AML-193 (cell line): ENCODE measurements at places on chromosomes 1 and 21.

- no peak for DNase-seq
Measured at GRCh38 chr1:10242135-10242534, 31.8 kb downstream of the KIF1B start.

GRCh38 chr1:33908324-33908956 is 44.6 kb downstream of the HMGB4 start:
- no peak for DNase-seq

GRCh38 chr1:19070891-19071621 is 114.6 kb upstream of the IFFO2 start:
- no peak for DNase-seq

DNA sequence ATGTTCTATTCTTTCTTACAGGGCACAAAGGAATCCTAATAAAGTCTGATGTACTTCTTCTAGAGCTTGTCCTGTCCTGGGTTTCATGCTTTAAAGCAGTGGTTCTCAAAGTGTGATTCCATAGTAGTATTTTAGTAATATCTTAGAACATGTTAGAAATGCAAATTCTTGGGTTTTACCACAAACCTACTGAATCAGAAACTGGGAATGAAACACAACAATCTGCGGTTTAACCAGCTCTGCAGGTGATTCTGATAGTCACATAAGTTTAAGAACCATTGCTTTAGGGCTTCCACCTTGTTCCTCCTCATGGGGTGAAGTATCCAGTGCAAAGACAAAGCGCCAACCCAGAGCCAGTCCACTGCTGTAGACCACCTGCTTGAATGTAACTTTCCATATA is 41.1 kb downstream of the NGF start:
- no peak for DNase-seq

- DNase-seq: no peak
Measured at GRCh38 chr1:98502937-98503336, 158.6 kb upstream of the SNX7 start.

DNA sequence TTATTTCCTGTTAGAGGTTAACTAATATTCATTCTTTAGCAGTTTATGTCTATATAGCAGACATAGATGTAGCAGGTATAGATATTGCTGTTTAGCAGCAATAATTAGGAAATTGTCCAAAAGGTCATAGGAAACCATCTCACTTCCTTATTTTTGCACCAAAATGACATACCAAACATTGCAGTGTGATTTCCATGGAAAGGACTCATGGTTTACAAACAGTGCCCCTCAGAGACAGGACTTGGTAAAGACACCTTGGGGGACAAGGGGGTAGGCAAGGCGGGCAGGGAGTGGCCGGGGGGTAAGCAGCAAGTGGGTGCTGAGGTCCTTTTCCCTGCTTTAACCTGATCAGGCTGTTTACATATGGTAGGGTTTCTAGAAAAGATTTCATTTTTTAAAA is 30.5 kb downstream of the BATF3 start:
- DNase-seq: peak; percentile 72

GRCh38 chr1:79845936-79846335 is 839.4 kb upstream of the ADGRL4 start:
- no peak for DNase-seq

- no peak for DNase-seq
Measured at GRCh38 chr1:202311875-202312635, 29.7 kb downstream of the UBE2T start.

- DNase-seq: no peak
Measured at GRCh38 chr1:165411396-165411795, 33.5 kb downstream of the RXRG start.

GRCh38 chr21:22758478-22758877 is 1760.3 kb downstream of the NCAM2 start:
- DNase-seq: no peak
